SJSA1 (cell line): ENCODE measurements at places on chromosomes 11 and 22. TPM values are rescaled to one million over a fixed set of nuclear protein-coding genes. Genes with fewer than 3 reads are reported as not detected.

- no peak for DNase-seq
- no peaks in the 10 kb centered on the region for H3K36me3 ChIP-seq
- 0 out of 2 replicates have a peak, but pooled peaks cover 8% of the 10 kb centered on the region for H3K27me3 ChIP-seq
- H3K4me1 ChIP-seq, result no peaks in the 10 kb centered on the region
- H3K27ac ChIP-seq, result no peak overlapping the region
Measured at GRCh38 chr11:36586543-36586942, 7.8 kb upstream of the IFTAP start.

GRCh38 chr11:97883086-97883485 lies 1137.7 kb upstream of the CNTN5 start:
- no peaks in the 10 kb centered on the region for H3K4me1 ChIP-seq
- H3K27ac ChIP-seq, result no peak overlapping the region
- no peak for DNase-seq
- H3K27me3 ChIP-seq, result no peaks in the 10 kb centered on the region
- H3K4me3 ChIP-seq, result no peak overlapping the region
- no peaks in the 10 kb centered on the region for H3K36me3 ChIP-seq

The TPCN2 gene
- total RNA-seq, result 21.7 and 24.1 TPM in 2 replicates

DNA sequence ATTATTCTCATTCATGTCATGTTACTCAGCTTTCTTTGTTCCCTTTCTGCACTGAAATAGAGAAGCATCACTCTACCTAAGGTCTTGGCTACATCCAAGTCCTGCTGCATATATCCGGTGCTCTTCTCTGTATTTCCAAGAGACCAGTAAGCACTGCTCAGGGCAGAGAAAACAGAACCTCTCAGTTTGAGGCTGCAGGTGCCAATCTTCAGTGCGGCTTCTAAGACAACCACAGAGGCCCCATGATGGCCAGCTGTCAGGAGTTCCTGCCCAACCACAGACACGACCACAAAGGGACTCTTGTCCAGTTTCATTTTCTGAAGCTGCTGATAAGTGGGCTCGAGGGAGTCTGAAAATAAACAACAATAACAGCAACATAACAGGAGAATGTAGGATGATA lies 378.4 kb upstream of the PITPNB start:
- no peak overlapping the region for H3K27ac ChIP-seq
- no peaks in the 10 kb centered on the region for H3K36me3 ChIP-seq
- H3K4me3 ChIP-seq, result no peak overlapping the region
- peaks cover 8% of the 10 kb centered on the region for H3K4me1 ChIP-seq

- no peaks in the 10 kb centered on the region for H3K4me1 ChIP-seq
- H3K27ac ChIP-seq, result no peak overlapping the region
- H3K27me3 ChIP-seq, result no peaks in the 10 kb centered on the region
- no peak for DNase-seq
- no peaks in the 10 kb centered on the region for H3K36me3 ChIP-seq
Measured at GRCh38 chr22:10780281-10780680, 4747.7 kb upstream of the OR11H1 start.

- no peaks in the 10 kb centered on the region for H3K4me1 ChIP-seq
- H3K36me3 ChIP-seq, result no peaks in the 10 kb centered on the region
- no peak overlapping the region for H3K27ac ChIP-seq
Measured at GRCh38 chr11:1450949-1451710, 35.4 kb downstream of the MOB2 start.

GRCh38 chr22:47128622-47129215 lies 366.3 kb downstream of the TBC1D22A start:
- peaks cover 4% of the 10 kb centered on the region for H3K4me1 ChIP-seq
- no peak overlapping the region for H3K27ac ChIP-seq

DNA sequence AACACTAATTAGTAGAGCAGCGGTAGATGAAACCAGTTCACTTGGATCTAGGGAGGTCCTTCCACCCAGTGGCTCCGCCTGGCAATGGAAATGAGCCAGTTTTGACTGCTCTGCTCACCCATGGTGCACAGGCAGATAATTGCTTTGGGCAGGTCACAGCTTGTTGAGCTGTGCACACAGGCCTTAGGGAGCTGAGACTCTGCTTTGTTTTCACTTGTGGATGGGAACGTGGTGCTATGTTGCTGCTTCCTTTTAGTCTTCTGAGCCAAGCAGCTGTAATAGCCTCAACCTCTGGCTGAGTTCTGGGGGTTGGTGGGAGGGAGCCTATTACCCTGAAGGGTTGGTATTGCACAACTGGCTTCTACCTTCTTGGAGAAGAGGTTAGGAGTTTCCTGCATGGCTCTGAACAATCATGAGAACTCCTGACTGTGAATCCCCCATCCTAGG lies 262.3 kb upstream of the MTNR1B start:
- H3K4me3 ChIP-seq, result no peak overlapping the region
- no peaks in the 10 kb centered on the region for H3K27me3 ChIP-seq
- H3K4me1 ChIP-seq, result no peaks in the 10 kb centered on the region
- no peak overlapping the region for H3K27ac ChIP-seq
- no peak for DNase-seq
- H3K36me3 ChIP-seq, result no peaks in the 10 kb centered on the region

The MYEOV gene
- total RNA-seq, result 3.4 and 5.3 TPM in 2 replicates

GRCh38 chr11:97657852-97658251 lies 1268.0 kb downstream of the JRKL start:
- H3K4me3 ChIP-seq, result no peak overlapping the region
- no peak overlapping the region for H3K27ac ChIP-seq
- no peak for DNase-seq

DNA sequence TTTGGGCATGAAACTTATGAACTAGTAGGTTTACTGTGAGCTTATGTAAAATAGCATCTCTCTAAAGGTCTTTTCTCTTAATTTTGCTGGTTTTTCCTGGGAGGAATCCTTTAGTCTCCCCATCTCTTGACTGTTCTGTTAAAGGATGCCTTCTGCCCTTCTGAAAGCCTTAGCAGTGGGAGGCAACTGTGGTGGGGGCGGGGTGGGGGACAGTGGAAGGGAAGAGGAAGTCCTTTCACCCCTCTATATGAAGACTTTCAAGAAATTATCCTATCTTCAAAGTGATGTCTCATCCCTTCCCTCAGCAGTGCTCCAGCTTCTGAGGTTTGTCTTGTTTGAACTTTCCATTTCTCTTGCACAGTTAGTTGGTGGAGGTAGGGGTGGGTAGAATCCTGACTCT lies 73.1 kb downstream of the ELP4 start:
- no peaks in the 10 kb centered on the region for H3K36me3 ChIP-seq
- no peak overlapping the region for H3K27ac ChIP-seq
- no peaks in the 10 kb centered on the region for H3K4me1 ChIP-seq
- H3K27me3 ChIP-seq, result no peaks in the 10 kb centered on the region
- no peak for DNase-seq
- no peak overlapping the region for H3K4me3 ChIP-seq

The MOGAT2 gene
- total RNA-seq, result not detected in 2 replicates

The SHISAL1 gene
- 1.5 and 2.4 TPM in 2 replicates for total RNA-seq

- H3K27me3 ChIP-seq, result no peaks in the 10 kb centered on the region
- H3K27ac ChIP-seq, result no peak overlapping the region
- H3K36me3 ChIP-seq, result no peaks in the 10 kb centered on the region
- H3K4me1 ChIP-seq, result no peaks in the 10 kb centered on the region
- no peak for DNase-seq
Measured at GRCh38 chr11:8234910-8235309, 28.8 kb downstream of the LMO1 start.

DNA sequence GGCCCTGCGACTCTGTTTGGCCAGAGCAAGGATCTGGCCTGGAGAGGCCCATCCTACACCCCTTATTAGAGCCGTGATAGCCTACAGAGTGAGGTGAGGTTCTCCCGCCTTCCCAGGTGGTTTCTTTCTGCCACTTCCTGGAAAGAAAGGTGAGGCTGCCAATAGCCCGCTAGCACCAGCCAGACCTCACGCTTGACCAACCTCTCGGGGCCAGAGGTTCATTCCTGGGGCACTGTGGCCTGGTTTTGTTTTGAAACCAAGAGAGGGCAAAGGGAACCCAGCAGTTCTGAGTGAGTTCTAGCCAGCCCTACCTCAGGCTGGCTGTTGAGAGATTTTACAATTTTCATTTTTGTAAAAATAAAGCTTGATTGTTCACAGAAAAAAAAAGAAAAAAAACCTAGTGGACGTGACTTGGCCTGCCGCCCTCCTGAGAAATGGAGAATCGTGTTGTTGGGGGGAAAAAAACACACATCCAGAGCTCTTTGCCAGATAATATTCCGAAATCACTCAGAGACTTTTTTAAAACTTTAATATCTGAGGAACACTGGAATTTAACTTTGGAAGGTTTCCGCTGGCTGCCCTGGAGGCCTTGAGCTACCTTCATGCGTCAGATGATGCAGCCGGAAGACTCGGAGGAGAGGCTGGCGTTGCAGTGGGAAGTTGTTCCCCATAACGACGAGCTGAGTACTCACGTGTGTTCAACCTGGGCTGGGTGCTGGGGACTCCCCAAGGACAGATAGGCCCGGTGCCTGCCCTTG lies 84.5 kb downstream of the BCR start:
- H3K4me1 ChIP-seq, result no peaks in the 10 kb centered on the region
- no peak overlapping the region for H3K4me3 ChIP-seq
- H3K27ac ChIP-seq, result no peak overlapping the region

The P4HA3 gene
- total RNA-seq, result 0.89 TPM in 1 of 2 replicates, not detected in the other

The LINC01488 gene
- 0.05 TPM in 1 of 2 replicates, not detected in the other for total RNA-seq

The SNX32 gene
- 0.16 TPM in 1 of 2 replicates, not detected in the other for total RNA-seq

GRCh38 chr22:41810022-41810421 lies 9.5 kb downstream of the CCDC134 start:
- no peak for DNase-seq
- no peaks in the 10 kb centered on the region for H3K4me1 ChIP-seq
- H3K27ac ChIP-seq, result no peak overlapping the region

DNA sequence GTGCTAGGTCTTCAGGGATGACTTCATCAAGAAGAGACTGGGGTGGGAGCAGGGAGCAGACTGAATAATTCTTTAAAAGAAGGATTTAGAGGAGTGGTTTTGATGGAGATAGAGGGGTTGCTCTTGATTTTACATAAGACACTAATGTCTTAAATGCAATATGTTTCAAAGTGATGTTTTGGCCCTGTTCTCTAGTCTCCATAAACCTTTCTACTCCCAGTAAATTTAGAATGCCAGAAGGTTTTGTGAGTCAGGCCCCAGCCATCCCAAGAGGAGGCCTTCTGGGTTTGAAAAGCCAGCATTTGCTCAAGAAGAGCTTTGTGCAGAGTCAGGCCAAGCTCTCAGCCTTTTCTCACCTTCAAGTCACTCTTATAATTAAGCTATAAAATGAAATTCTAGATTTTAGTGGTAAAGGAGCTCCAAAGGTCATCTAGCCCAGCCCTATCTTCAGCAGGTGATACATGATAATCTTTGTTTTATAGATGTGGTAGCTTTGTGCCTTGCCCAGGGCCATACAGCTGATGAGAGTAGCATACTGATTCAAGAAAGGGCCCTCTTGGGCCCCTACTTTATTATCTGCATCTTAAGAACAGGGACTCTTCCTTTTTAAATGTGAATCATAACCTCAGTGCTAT lies 122.8 kb upstream of the MTNR1B start:
- H3K27me3 ChIP-seq, result no peaks in the 10 kb centered on the region
- H3K27ac ChIP-seq, result no peak overlapping the region
- no peaks in the 10 kb centered on the region for H3K36me3 ChIP-seq
- DNase-seq, result no peak
- no peak overlapping the region for H3K4me3 ChIP-seq
